Upper lobe of left lung (tissue), 6 donors: ENCODE measurements at places on chromosomes 2 and 18.

- H3K36me3 ChIP-seq = no peaks in the 10 kb centered on the region
- peak; percentile 30 for DNase-seq
- H3K27ac ChIP-seq = no peak overlapping the region
- no peaks in the 10 kb centered on the region for H3K27me3 ChIP-seq
- no peak overlapping the region for H3K4me3 ChIP-seq
Observed at GRCh38 chr2:30511122-30512083, 64.4 kb downstream of the LCLAT1 start.

DNA sequence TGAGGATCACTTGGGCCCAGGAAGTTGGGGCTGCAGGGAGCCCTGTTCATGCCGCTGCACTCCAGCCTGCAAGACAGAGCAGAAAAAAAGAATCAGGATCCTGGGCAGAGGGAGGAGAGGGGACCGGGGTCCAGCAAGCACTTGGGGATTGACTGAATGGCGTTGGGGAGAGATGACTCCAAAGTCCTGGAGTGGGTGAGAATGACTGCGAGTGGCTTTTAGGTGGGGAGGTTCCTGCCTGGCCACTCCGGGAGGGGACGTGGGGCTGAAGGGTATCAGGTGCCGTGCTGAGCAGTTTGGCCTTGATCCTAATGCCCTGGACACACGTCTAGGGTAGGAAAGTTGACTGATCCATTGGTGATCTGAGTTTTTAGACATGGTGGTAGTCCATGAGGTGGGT, 3.5 kb upstream of the NFATC1 start:
- no peak overlapping the region for H3K4me3 ChIP-seq
- peaks cover 6% of the 10 kb centered on the region for H3K27me3 ChIP-seq
- H3K36me3 ChIP-seq = no peaks in the 10 kb centered on the region
- no peak overlapping the region for H3K27ac ChIP-seq

DNA sequence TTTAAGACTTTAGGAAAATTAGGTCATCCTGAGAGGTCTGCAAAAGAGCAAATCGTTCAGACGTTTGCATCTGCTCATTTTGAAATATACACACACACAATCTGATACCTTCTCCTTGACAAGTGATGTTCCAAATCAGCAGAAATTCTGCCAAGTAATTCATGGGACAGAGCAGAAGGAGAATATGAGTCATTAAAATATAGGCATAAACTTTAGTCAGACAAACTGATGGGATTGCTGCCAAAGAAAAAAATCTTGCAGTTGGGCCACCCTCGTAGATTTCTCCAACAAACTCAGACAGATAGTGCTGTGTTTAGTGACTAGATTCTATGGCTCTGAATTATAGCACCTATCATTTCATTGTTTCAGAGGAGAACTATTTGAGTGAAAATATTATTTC, 336.3 kb downstream of the NYAP2 start:
- H3K27ac ChIP-seq = no peak overlapping the region
- H3K4me3 ChIP-seq = no peak overlapping the region
- H3K27me3 ChIP-seq = no peaks in the 10 kb centered on the region

DNA sequence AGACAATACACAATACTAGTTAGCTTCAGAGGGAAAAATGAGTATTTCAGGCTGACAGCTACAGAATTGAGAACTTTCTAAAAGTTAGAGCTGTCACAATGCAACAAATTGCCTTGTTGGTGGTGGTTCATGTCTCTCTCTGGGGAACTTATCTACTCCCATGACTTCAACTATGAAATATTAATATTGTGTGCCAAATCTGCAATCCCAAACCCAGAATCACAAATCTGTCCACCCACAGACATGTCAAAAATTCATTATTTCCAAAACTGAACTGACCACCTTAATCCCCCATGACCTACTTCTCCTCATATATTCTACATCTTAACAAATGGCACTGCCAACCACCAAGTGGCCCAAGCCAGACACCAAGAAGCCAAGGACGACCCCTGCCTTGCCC, 143.5 kb downstream of the TCF4 start:
- H3K27me3 ChIP-seq = no peaks in the 10 kb centered on the region
- DNase-seq = no peak
- no peak overlapping the region for H3K4me3 ChIP-seq
- H3K4me1 ChIP-seq = peaks cover 7% of the 10 kb centered on the region

DNA sequence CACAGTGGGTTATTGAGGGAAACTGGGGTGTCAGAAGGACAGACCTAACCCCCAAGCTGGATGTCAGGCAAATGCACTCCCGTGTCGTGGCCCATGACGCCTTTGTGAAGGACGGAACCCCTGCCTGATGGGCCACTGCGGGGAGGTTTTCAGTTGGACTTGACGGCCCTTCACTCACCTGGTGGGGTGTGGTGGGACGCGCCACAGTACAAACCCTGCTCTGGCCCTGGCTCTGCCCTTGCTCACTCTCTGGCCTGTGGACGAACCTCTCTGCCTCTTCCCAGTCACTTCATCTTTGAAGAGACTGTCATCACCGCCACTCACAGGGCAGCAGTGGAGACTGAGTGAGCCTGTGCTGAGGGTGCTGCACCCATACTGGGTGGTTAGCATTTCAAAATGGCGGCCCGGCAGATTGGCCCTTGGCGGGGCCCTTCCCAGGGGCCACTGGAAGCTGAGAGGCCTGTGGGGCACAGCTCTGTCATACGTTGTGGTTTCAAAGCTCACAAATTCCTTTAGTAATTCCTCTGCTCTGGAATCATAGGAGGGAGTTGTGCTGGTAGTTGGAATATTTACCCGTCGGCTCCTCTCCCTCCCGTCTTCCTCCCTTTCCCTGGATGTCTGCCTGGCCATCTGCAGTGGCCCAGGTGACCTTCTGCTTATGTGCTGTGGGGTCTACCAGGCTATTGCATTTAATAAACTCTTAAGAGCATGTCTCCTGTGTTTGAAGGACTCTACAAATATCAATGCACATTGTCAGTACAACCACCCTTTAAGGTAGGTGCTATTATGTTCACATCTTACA, 200.6 kb downstream of the CTIF start:
- peaks cover 3% of the 10 kb centered on the region for H3K4me1 ChIP-seq
- H3K36me3 ChIP-seq = no peaks in the 10 kb centered on the region
- H3K27ac ChIP-seq = no peak overlapping the region
- DNase-seq = no peak
- no peaks in the 10 kb centered on the region for H3K27me3 ChIP-seq

- H3K36me3 ChIP-seq = no peaks in the 10 kb centered on the region
- H3K27ac ChIP-seq = no peak overlapping the region
- H3K27me3 ChIP-seq = no peaks in the 10 kb centered on the region
- H3K4me1 ChIP-seq = no peaks in the 10 kb centered on the region
Observed at GRCh38 chr2:59302683-59303082, 1061.6 kb upstream of the FANCL start.

- no peak for DNase-seq
- H3K4me3 ChIP-seq = no peak overlapping the region
- no peaks in the 10 kb centered on the region for H3K27me3 ChIP-seq
- no peak overlapping the region for H3K27ac ChIP-seq
- no peaks in the 10 kb centered on the region for H3K4me1 ChIP-seq
- no peaks in the 10 kb centered on the region for H3K36me3 ChIP-seq
Observed at GRCh38 chr2:239831861-239832489, 193.2 kb downstream of the NDUFA10 start.

GRCh38 chr2:165582409-165582808, 112.9 kb downstream of the CSRNP3 start:
- H3K4me1 ChIP-seq = peaks cover 6% of the 10 kb centered on the region
- no peaks in the 10 kb centered on the region for H3K27me3 ChIP-seq
- no peak overlapping the region for H3K27ac ChIP-seq
- peak; percentile 23 for DNase-seq
- H3K4me3 ChIP-seq = no peak overlapping the region

DNA sequence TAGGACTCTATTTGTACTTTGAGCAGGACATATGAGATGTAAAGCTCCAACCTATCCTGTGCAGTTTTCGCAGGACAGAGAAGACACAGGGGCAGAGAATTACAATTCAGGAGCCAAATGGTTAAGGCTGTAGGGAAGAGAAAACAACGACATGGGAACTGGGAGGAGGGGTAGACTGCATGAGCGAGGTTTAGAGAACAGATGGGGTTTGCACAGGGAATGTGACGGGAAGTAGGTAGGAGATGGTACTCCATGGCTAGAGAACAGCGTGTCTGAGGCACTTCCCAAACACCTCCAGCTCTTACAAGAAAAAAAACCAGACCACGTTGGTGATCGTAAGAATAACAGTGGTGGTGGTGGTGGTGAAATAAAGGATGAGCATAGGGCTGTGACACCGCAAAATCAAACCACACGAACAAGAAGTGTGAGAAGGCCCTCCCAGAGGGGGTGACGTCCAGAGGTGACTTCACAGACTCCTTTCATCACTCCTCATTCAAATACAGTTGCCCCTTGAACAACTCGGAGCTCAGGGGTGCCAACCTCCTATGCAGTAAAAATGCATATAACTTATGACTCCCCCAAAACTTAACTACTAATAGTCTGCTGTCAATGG, 92.7 kb downstream of the FARSB start:
- no peak for DNase-seq
- no peaks in the 10 kb centered on the region for H3K36me3 ChIP-seq
- no peak overlapping the region for H3K4me3 ChIP-seq

- H3K27me3 ChIP-seq = no peaks in the 10 kb centered on the region
- H3K4me1 ChIP-seq = peaks cover 14% of the 10 kb centered on the region
- no peak for DNase-seq
- no peak overlapping the region for H3K4me3 ChIP-seq
- no peak overlapping the region for H3K27ac ChIP-seq
Observed at GRCh38 chr2:74693213-74693612, 39.2 kb downstream of the SEMA4F start.

DNA sequence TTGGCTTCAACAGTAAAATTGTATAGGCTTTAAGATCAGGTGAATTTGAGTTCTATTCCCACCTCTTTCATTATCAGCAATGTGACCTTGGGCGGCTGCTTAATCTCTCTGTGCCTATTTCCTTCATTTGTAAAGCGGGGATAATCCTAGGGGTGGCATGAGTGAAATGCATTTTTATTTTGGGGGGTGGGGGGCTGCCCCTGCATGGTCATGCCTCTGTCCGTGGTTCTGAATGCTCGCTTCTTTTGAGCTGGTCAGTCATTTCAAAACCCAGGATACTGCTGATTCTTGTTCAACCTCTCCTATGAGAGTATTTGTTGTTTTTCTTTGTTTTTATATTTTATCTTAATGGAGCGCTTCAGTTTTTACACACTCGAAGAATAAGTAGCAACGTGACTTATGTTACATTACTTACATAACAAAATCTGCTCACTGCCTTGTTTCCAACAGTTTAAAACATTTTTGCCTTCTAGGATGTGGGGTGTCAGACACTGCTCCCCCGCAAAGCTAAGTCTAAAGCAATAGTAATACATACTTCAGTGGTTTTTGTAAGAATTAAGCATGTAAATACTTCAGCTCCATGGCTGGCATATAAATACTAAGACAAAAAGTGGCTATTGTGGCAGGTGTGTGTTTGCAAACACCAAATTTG, 152.6 kb upstream of the PELI1 start:
- no peak overlapping the region for H3K27ac ChIP-seq
- H3K27me3 ChIP-seq = no peaks in the 10 kb centered on the region
- H3K36me3 ChIP-seq = no peaks in the 10 kb centered on the region
- H3K4me3 ChIP-seq = no peak overlapping the region
- no peak for DNase-seq
- H3K4me1 ChIP-seq = no peaks in the 10 kb centered on the region

GRCh38 chr18:77911971-77912605, 662.4 kb downstream of the GALR1 start:
- no peak overlapping the region for H3K27ac ChIP-seq
- H3K4me1 ChIP-seq = no peaks in the 10 kb centered on the region
- H3K27me3 ChIP-seq = no peaks in the 10 kb centered on the region
- no peaks in the 10 kb centered on the region for H3K36me3 ChIP-seq
- no peak overlapping the region for H3K4me3 ChIP-seq

DNA sequence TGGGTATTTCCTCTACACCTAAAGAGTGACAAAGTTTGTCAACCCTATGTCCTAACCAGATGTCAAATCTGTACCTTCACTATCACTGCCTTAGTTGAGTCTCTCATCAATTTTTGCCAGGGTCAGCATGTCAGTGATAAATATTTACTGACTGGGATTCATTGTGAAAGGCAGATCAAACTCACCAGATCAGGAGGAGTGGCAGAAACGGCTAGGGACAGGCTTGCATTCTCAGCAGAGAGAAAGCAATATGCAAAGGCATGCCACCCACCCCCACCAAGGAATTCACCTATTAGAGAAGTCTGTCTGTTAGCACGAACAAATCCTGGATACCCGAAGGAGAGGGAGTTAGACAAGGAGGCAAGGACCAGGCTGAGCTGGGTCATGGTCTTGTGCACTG, 62.6 kb downstream of the PTPN2 start:
- H3K36me3 ChIP-seq = peaks cover 31% of the 10 kb centered on the region
- H3K4me1 ChIP-seq = no peaks in the 10 kb centered on the region
- H3K27ac ChIP-seq = no peak overlapping the region
- H3K4me3 ChIP-seq = no peak overlapping the region

- H3K27ac ChIP-seq = no peak overlapping the region
- no peaks in the 10 kb centered on the region for H3K36me3 ChIP-seq
- H3K27me3 ChIP-seq = no peaks in the 10 kb centered on the region
- H3K4me1 ChIP-seq = no peaks in the 10 kb centered on the region
Observed at GRCh38 chr2:230097841-230098240, 29.1 kb upstream of the SLC16A14 start.

DNA sequence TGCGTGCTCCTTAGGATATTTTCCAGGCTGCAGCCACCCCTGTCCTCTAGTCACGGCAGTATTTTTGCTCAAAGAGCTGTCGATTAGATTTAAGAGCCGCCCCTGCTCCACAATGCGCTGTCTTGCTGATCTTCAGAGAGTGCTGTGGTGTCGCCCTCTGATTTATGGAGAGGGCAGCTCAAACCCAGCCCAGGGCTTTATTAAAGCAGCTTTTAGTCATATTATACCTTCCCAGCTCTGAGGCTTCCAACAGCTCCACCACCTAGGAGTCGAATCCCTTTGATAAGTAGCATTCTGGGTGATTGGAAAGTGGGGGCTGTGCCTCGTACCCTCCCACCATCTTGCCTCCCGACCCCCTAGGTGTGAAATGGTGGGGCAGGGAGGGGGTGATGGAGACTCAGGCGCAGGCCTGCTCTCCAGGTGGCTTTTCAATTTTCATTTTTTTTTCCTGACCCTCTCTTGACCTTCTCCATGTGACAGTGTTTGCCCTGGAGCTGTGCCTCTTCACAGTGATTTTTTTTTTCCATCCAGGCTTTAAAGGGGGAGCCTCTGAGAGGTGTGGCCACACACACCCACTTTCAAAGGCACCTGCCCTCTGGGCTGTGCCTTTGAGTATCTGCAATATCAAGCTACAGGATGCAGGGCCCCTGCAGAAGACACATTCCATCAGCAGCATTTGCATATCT, 53.1 kb upstream of the NRP2 start:
- H3K4me1 ChIP-seq = no peaks in the 10 kb centered on the region
- no peak overlapping the region for H3K4me3 ChIP-seq
- H3K27ac ChIP-seq = no peak overlapping the region
- no peak for DNase-seq
- H3K27me3 ChIP-seq = no peaks in the 10 kb centered on the region

DNA sequence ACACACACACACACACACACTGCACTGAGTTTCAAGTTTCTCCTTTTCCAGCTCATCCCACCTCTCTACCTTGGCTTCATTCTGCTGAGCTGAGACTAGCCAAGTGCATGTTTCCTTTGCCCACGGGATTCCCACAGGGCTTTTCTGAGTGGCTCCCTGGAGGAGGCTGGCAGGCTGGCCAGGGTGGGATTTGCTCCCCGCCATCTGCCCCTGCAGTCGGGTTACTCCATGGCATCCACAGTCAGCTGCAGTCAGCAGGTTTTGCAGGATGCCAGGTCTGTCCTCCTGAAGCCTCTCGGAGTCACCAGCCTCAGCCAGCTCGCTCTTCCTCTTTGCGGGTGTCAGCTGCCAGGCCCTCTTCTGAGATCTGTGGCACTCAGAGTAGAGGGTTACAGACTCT, 783.7 kb upstream of the SOX11 start:
- H3K4me1 ChIP-seq = no peaks in the 10 kb centered on the region
- DNase-seq = peak; percentile 18
- no peaks in the 10 kb centered on the region for H3K27me3 ChIP-seq
- no peaks in the 10 kb centered on the region for H3K36me3 ChIP-seq
